Epithelial cell of prostate (primary cell): ENCODE measurements at places on chromosomes 13 and 19.
A peak's percentile ranks its signal among the peaks of the same experiment; 100 is the strongest.

DNA sequence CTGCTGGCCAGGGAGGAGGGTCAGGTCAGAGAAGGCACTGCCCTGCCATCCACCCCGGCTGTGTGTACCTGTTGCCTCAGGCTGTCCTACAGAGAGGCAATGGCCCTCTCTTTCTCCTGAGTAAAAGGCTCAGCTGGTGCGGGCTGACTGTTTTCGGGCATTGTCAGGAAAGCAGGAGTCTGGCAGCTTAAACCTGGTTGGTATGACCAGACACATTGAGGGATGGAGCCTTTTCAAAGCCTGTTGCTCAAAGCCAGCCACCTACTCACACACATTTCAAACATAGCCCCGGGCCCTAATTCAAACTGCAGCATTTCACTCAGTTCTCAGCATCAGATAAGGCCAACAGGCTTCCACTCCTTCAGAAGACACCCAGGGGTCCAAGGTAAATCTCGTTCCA is 61.8 kb upstream of the PDX1 start:
- no peak for DNase-seq

DNA sequence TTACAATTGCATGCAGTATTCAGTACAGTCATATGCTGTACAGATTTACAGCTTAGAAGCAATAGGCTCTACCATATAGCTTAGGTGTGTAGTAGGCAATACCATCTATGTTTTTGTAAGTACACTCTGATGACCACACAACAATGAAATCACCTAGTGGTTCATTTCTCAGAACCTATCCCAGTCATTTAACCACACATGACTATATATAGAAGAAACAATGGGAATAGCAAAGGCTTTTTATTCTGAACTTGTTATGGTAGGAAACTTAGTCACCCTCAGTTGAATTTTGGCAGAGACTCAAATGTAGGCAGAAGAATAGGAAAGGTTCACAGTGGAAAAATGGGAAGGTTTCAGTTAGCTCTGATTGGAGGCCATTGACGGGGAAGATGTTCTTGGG is 1075.1 kb upstream of the MIR17HG start:
- DNase-seq: peak; percentile 62

- no peak for DNase-seq
Measured at GRCh38 chr13:74920361-74920760, 561.6 kb downstream of the TBC1D4 start.

DNA sequence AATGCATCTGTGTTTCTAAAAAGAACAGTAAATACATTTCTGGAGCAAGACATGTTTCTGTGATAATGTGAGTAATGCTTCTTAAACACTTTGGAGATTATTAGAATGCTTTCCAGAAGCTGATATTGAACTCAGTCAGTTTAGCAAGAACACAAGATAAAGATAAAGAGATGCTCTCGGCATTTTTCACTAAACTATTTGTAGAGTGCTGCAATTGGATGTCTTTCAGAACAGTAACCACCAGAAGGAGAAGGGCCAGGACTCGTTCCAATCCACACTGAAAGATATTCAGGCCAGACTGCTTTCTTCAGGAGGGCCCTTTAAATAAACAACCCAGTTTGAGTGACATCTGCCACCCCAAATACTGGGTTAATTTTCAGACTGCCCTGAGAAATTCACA is 456.0 kb downstream of the TBC1D4 start:
- DNase-seq: no peak

DNA sequence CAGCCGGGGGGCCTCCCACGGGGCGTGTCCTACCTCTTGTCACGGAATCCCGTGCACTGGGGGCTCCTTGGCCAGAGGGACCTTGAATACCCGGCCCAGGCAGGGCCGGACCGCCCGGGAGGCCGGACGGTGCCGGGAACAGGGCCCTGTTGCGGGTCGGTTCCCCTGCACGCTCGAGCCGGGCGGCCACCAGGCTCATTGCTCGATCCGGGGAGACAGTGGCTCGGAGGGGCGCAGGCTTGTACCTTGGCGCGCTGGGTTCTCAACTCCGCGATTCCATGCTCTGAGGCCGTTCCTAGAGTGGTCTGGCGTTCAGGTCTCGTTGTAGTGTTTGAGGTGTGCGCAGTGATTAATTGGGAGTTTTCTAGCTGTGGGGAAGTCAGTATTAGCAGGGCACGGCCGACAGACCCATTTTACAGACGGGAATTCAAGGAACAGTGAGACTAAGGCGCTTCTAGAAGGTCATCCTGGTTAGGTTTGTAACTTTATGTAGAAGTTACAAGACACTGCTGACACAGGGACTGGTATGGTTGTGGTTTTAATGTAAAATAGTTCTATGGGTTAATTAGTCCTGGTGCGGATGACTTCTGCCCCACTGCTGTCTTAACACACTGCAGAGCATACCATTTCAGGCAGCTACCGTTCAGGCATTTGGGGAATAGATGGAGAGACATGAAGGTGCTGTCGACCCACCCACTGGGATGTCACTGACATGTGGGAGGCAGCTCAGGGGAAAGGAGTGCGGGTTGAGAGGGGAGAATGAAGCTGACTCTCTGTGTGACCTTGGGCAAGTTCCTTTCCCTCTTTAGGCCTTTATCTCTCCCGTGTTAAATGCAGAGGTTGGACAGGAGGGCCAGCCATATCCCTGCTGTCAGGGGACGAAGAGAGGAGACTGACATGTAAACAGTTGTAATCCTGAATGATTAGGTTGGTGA is 592 bp downstream of the CLPTM1 start:
- DNase-seq: no peak
